ENCODE measurements at places on chromosomes 16 and 17.

GRCh38 chr17:13593757-13594156 lies 8.0 kb downstream of the HS3ST3A1 start:
- DNase-seq, result no peak

DNA sequence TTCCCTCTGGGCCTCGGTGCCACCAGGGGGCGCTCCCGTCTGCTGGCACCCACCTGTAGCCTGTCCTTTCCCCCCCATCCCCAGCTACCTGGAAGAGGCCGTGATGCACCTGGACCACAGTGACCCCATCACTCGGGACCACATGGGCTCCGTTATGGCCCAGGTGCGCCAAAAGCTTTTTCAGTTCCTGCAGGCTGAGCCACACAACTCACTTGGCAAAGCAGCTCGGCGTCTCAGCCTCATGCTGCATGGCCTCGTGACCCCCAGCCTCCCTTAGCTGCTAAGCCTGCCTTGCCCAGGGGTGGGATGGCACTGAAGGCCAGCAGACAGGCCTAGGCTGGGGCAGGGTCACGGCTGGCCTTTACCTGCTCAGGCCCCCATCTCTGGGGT lies 818 bp upstream of the NRN1L start:
- DNase-seq, result peak; percentile 50

DNA sequence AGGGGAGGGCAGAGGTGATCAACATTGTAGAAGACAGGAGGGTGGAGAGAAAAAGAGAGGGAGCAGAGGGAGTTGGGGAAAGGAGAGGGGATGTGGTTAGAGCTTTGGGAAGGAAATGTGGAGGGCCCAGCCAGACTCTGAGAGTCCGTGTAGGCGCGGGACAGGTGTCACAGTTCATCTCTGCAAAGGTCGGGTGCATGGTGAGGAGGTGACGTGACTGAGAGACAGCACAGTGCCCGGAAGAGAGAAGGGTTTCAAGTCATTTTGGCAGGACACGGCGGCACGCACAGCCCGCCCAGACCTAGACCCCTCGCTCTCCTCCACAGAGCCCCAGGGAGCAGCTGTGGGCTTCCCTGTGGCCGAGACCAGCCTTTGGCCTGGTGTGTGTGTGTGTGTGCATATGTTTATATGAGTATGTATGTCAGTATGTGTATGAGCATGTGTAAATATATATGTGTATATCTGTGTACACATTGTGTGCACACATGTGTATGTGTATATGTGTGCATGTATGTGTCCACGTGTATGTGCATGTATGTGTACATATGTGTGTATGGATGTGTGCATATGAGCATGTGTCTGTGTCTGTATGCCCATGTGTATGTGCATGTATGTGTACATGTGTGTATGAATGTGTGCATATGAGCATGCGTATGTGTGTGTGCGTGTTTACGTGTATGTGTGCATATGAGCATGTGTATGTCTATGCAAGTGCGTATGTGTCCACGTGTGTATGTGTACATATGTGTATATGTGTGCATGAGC lies 104.6 kb downstream of the SEC14L1 start:
- DNase-seq, result no peak

GRCh38 chr17:80191192-80191591 lies 21.4 kb downstream of the CARD14 start:
- no peak for DNase-seq

GRCh38 chr16:70573451-70574121 lies 50.0 kb downstream of the SF3B3 start:
- no peak for DNase-seq

GRCh38 chr17:30405161-30405560 lies 26.4 kb downstream of the CPD start:
- DNase-seq, result peak; percentile 72

DNA sequence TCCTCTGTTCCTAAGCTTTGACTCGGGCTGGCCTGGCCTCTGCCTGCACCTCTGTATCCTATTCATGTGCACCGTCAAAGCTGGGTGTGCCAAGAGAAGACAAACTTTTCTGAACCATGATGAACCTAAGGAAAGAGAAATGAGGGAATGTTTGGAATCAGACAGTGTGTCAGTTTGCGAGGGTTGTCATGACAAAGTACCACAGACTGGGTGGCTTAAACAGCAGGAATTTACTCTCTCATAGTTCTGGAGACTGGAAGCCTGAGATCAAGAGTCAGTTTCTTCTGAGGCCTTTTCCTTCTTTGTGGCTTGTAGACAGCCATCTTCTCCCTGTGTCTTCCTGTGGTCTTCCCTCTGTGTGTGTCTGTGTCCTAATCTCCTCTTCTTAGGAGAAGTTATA lies 129.0 kb downstream of the KATNIP start:
- no peak for DNase-seq

- DNase-seq, result no peak
These were observed 81.5 kb downstream of the MYO1D start for GRCh38 chr17:32795339-32795979.

DNA sequence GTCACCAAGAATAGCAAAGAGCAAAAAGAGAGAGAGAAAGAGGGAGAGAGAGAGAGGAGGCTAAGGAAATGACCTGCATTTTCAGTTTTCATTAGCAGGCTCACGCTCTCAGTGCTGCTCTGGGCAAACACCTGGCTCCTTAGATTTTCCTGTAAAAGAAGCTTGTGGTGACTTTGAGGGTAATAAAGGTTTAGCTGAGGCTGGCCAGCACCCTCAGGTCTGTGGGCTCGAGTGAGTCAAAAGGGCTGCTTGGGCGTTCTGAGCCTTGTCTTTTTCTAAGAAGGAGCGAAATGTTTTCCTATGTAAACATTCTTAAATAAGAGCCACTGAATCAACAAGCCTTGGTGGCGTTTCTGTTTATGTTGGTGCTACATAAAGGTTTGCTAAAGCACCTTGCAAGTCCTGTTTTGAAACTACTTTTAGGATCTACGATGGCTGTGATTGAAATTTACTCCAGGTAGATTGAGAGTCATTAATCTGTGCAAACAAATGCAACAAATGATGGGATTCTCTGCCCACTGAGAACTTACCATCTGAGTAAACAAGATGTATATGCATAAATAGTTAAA lies 38.8 kb downstream of the SHISA6 start:
- DNase-seq, result no peak

DNA sequence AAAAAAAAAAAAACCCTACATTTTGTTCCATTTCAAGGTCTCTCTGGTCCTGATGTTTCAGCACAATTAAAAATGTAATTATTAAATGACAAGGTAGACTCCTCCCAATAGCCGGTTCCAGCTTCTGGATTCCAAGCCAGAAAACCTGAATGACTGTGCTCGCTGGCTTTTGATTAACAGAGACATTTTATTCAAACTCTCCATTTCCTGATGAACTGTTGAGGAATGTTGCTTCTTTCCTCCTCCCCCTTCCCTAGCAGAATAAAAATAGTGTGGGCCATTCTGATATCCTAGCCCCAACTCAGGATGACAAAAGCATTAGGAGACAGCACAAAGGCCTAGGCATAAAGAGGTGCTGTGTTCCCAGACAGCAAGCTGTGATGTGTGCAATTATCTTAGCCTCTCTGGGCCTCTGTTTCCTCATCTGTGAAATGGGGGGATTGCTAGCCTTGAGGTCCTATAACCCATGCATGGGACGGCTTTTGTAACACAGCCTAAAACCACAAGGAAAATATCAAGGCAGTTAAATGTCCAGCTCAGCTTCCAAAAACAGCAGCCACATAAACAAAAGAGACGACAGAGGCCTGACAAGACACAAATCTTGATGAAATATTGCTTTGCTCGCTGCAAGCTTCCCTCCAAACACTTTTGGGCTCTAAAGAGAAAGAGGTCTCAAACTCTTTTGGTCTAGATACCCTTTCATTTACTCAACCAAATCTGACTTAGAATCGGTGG lies 127.2 kb upstream of the RCVRN start:
- DNase-seq, result no peak

DNA sequence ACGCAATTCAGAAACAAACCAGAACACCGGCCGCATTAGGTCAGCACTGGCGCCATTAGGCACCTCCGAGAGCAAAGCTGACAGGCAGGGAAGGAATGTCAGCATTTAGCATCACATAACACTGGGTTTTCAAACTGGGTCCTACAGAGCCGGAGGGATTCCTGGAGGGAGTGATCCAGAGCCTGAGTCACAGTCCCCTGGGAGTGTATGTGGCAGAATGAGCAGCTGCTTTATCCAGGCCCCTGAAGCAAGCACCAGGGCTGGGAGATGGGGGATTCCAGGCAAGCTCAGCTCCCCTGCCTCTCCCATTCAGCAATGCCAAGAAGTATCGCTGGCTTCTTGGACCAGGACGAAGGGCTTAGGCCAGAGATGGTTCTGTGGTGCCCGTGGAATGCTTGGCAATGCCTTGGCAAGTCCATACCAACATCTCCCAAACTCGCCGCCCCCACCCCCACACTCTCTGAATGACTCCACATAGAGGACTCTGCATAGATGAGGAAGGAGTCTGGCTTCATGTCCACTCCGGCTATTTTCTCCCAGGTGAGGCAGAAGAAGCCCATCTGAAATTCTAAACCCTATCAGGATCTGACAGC lies 20.4 kb downstream of the GAS7 start:
- DNase-seq, result no peak

- DNase-seq, result no peak
These were observed 206.4 kb downstream of the ENGASE start for GRCh38 chr17:79280866-79281572.

DNA sequence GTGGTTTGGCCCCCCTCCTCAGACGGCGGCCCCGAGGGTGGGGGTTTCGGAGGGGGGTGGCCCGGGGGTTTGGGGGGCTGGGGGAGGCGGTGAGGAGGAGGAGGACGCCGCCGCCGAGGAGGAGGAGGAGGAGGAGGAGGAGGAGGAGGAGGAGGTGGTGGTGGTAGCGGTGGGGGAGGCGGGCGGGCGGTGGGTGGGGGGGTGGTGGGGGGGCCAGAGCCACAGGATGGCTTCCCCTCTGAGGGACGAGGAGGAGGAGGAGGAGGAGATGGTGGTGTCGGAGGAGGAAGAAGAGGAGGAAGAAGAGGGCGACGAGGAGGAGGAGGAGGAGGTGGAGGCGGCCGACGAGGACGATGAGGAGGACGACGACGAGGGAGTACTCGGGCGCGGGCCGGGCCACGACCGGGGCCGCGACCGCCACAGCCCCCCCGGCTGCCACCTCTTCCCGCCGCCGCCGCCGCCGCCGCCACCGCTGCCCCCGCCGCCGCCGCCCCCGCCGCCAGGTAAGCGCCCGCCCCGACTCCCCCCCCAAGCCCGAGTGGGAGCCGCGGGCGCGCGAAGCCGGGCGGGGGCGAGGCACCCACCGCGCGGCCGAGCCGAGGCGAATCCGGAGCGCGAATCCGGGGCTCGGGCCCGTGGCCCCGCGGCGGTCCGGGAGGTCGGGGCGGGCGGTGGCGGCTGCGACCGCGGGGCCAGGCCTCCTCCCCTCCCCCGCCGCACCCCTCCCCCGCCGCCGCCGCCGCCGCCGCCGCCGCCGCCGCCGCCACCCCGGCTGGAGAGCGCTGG lies 3.8 kb upstream of the CHD3 start:
- DNase-seq, result peak; percentile 54

DNA sequence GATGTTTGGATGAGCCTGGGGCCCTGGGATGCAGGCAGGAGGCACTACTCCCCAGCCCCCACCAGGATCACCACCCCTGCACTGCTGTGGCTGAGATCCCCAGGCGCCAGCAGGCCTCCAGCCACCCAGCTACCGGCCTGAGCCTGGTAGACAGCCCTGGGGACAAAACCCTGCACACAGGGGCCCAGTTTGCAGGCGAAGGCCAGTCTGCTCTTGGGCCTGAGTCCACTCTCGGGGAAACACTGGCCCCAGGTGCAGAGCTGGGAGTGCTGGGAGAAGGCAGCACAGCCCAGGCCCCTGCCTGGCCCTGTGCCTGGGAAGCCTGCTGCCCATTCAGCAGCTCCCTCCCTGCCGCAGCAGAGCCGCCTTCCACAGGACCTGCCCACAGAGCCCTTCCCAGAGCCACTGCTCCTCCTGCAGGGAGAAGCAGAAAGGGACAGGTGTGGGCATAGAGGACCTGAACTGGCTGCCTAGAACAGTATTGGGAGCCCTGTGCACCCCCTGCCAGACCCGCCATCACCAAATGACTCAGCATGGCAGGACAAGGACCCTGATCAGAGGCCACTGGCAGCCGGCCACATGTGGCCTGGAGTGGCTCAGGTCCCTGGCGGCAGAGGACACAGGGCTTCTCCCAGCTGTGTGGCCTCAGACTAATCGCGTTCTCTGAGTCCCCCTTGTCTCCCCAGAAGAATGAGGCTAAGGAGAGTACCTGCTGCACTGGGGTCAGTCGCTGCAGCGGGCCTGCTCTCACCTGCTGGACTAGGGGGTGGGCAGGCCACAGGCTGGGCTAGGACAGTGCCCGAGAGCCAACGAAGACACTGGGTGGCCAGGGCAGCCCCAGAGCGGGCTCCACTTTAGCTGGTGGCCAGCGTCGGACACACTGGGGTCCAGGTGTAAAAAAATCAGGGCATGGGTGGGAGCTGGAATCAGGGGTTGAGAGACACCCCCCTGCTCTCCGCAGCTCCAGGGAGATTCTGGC lies 10.7 kb downstream of the MSRB1 start:
- DNase-seq, result peak; percentile 76

DNA sequence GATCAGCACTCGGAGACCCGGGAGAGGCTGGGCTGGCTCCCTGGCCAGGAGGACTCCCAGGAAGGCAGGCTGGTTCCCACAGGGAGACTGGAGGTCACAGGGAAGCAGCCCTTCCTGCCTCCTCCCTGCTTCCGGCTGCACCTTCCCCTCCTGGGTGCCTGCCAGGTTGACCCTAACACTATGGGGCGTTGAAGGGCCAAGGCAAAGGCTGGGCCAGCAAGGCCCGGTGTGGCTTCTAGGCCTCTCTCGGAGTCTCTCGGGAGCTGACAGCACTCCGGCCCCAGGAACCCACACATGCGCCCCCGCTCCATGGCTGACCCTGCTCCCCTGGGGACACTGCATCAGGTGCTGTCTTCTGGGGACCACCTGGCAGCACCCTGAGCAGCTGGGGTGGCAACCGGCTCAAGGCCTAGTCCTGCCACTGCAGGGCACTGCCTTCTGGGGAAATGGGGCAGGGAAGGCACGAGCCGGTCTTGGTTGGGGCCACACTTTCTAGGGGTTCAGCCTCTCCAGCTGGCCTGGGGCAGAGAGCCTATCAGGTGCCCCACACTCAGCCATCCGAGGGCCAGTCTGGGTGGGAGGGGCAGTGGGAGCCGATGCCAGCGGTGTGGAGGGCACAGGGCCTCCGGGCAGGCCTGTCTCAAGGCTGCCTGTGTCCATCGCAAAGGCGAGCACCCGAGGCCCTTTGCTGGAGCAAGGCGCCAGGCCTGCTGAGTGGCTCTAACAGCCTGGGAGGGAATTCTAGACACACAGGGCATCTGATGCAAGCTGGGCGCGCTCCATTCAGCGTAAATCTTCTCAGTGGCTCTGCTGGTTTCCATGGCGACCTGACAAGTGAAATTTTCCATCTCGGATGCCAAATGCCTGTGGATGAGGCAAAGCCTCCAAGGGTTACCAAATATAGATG lies 5.6 kb upstream of the MTSS2 start:
- no peak for DNase-seq

DNA sequence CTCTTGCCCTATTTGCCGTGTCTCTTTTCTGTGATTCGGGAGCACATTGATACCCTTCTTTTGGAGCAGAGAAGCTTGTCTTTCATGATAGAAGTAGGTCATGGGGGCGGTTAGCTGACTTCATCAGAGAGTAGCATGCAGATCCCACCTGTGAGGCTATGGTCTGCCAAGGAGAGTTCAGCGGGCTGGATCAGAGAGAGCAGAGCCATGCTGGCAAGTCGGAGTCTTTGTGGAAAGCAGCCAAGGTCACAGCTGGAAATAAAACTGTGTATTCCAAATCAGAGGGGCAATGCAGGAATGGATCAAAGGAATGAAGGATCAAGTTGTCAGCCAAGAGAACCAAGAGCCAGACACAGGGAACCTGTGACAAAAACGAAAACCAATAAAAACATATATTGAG lies 595.9 kb downstream of the WWOX start:
- no peak for DNase-seq

Measured in NCI-H69 (cell line).